ENCODE measurements at places on chromosomes 11 and 22. TPM values are rescaled to one million over a fixed set of nuclear protein-coding genes. Genes with fewer than 3 reads are reported as not detected.

DNA sequence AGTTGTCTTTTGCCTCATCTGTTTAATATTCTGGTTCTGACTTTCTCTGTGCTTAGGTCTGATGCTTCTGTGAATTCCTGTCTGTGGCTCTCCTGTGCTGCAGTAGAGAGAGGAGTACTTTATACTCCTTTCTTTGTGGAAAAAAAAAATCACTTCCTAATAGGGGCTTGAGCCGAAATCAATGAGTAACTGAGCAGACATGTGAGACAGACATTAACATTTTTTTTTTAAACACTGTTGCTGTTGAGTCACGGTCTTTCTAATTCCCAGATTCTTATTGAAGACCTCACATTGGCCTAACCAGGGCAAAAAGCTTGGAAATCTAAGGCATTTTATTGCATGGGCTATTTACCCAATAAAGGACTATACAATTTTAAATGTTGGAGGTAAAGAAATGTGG is 86.1 kb downstream of the GRM5 start:
- DNase-seq, result no peak

- DNase-seq, result no peak
These were observed 16.4 kb upstream of the CSRP3 start for GRCh38 chr11:19218216-19218615.

DNA sequence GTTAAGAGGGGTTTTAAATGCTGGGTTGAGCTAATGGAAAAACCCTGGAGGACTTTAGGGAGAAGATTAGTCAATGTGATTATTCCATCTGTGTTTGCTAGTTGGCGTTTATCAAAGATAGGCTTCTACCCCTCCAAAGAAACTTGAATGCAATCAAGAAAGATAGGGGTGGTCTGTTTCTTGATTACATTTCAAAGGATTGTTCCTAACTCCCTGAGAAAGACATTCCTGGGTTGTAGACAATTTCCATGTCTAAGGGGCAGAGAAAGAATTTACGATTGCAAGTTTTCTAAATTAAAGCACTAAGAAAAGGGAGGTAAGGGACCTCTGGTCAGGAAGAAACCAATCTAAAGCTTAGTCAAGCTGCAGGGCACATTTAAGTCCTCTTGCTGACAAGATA is 2268.7 kb downstream of the LRRC4C start:
- no peak for DNase-seq

- DNase-seq, result no peak
These were observed 862 bp downstream of the GGA1 start for GRCh38 chr22:37609240-37610152.

The GRIK4 gene
- total RNA-seq, result 0.16 TPM

DNA sequence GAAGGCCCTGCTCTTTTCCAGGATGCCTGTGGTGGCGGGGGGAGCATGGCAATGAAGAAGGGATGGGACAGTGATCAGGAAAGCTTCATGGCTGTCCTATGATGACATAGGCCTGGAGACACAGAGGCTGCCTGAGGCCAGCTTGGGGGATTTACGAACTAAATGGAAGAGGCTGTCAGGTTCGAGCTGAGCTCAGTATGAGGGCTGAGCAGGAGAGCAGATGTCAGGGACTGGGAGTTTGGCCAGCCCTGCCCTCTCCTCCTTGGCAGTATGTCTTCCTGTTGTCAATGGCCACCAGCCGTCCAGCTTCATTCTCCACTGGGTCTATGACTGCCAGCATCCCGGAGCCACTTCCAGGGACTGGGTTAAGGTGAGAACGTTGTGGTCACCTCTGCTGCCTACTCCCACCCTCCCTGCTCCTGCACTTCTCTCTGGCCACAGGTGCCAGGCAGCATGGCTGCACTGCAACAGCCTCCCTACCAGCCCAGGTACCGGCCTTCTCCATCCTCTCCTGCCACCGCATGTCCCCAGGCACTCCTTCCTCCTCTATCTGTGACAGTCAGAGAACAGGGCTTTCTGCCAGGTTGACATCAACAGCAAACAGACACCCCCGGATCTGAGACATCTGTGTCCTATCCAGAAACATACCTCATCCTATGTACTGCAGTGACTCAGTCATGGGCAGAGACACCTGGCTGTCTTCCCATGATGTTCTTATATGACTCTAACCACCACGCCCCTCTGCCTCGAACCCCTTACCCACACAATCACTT is 75.1 kb downstream of the KIRREL3 start:
- DNase-seq, result no peak

- DNase-seq, result no peak
These were observed 14.0 kb downstream of the RGL4 start for GRCh38 chr22:23704829-23705228.

- DNase-seq, result no peak
These were observed 15.1 kb upstream of the CEP295 start for GRCh38 chr11:93646399-93646798.

DNA sequence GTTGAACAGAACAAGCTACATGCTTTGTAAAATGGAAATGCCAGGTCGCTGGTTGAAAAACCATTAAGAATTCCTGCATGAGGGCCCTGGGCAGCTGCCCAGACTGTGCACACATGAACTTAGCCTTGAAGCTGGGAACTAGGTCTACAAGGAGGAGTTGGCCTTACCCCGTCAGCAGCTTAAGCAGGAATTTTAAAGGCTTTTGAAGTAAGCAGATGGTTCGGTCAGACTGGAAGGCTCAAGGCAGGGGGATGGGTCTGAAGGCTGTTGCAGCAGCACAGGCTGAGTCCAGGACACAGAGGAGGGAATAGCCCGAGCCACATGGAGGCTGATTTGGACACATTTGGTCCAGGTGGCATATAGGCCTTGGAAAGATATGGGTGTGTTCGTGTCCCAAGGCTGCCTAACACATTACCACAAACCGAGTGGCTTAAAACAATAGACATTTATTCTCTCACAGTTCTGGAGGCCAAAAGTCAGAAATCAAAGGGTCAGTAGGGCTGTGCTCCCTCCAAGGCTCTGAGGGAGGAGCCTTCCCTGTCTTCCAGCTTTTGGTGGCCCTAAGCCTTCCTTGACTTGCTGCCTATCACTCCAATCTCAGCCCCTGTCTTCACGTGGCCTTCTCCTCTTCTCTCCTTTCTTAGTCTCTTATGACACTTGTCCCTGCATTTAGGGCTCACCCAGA is 11.6 kb downstream of the LIF start:
- DNase-seq, result no peak

The PANX3 gene
- not detected for total RNA-seq

DNA sequence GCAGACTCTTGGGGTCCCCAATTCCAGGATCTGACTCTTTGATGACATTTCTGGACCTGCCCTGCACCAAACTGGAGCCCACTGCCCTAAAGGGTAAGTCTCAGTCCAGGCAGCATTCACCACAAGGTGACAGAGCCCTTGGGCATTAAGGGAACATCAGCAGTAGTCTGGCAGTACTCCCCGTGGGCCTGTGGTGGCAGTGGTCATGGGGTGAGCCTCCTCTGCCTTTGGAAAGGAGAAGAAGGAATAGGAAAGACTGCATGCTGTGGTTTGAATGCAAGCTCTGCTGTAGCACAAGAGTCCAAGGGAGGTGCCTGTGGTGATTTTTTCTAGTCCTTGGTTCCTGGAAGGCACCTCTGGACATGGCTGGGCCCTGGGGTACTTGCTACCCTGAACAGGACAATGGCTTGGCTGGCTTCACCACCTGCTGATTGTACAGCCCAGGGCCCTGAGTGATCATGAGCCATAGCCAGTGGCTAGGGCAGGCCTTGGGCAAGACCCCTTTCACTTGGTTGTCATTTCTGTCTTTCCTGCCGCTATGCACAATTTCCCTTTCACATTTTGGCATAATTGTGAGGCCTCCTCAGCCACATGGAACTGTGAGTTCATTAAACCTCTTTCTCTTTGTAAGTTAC is 160.7 kb upstream of the GRIA4 start:
- DNase-seq, result no peak

The OR10A2 gene
- total RNA-seq, result not detected

The HMOX1 gene
- total RNA-seq, result 2.0 TPM

GRCh38 chr22:40436505-40437431 is 66.4 kb downstream of the SGSM3 start:
- DNase-seq, result no peak

DNA sequence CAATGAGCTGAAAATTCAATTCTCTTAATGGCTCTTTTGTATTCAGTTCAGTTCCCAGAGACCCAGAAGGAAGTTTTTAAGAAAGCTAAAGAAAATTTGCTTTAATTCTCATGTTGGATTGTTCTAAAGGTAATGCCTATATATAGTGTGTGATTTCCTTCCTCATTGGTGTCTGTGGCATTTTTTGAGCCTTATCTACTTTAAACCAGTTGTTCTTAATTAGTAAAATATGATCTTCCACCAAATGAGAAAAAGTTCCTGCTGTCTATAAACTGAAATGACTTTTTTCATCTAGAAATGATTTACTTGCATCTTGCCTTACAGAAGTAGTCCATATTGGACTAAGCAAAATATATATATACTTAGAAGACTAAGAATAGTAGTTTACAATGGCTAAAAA is 622.1 kb upstream of the KIRREL3 start:
- no peak for DNase-seq

GRCh38 chr22:47209040-47209514 is 446.6 kb downstream of the TBC1D22A start:
- no peak for DNase-seq

DNA sequence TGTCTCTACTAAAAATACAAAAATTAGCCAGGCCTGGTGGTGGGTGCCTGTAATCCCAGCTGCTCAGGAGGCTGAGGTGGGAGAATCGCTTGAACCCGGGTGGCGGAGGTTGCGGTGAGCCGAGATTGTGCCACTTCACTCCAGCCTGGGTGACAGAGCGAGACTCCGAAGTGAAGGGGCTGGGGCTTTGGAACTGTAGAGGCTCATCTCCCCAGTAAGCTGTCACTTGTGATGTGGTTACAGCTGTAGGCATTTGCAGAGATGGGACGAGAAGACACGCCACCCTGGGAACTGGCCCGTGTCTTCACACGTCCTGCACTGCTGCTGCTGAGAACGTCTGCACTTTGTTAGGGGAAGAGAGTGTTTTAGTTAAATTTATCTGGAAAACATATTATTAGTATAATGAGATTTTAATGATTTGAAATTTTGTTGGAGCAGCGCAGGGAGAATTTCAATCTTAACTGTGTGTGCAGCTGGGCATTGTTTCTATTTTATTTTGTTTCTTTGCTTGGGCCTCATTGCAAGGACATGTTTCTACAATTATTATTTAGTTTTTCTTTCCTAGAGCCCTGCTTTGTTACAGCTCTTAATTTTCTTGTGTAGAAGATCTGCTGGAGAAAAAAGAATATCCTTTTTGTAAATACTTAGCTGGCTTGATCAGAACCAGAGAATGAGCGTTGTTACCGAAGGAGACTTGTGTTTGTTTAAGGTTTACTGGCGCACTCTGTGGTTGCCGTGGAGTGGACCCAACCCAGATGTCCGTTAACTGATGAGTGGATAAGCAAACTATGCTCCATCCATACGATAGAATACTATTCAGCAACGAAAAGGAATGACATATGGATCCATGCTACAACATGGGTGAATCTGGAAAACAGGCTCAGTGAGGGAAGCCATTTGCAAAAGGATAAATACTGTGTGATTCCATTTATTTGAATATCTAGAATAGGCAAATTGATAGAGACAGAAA is 18.4 kb downstream of the PARVB start:
- no peak for DNase-seq

DNA sequence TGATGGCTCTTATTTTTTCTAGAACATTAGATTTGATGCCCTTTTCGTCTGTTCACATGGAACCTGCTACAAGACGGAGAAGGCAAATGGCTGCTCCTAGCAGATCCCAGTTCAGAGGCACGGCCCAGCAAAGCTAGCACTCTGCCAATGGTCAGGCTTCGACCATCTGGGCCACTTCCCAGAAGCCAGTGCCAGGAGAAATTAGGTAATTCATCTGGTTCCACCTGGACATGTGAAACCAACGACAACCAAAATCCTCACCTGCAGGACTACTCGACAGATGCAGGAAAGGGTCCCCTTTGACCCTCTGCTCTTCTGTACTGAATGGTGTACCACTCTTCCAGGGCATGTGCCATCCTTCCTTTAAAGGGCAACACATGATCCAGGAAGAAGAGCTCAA is 25.4 kb downstream of the MICAL3 start:
- DNase-seq, result no peak

DNA sequence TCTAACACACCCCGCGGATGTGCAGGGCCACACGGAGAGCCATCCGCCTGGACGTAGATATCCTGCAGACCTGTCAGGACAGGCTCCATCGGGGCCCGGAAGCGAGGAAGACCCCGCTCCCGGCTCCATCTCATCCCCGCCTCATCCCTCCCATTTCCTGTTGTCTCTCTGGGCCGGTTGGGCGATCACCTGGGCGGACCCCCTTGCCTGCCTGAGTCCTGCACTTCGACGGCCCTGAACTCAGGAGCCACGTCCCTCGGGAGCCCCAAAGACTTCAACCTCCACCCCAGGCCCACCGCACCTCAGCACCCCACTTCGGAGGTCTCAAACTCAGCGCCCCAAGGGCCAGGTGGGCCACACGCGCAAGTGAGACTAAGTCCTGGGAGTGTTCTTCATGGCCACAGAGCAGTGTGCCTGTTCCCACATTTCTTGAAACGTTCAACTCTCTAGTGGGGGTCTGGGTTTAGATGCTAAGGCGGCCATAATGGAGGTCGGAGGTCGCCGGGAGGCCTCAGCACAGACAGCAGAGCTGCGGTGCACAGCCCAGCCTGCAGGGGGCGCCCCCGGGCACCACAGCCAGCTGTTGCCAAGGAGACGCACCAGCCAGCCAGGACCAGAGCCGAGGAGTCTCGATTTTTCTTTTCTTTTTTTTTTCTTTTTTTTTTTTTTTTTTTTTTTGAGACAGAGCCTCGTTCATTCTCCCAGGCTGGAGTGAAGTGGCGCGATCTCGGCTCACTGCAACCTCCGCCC is 26.0 kb upstream of the FADD start:
- peak; percentile 33 for DNase-seq

DNA sequence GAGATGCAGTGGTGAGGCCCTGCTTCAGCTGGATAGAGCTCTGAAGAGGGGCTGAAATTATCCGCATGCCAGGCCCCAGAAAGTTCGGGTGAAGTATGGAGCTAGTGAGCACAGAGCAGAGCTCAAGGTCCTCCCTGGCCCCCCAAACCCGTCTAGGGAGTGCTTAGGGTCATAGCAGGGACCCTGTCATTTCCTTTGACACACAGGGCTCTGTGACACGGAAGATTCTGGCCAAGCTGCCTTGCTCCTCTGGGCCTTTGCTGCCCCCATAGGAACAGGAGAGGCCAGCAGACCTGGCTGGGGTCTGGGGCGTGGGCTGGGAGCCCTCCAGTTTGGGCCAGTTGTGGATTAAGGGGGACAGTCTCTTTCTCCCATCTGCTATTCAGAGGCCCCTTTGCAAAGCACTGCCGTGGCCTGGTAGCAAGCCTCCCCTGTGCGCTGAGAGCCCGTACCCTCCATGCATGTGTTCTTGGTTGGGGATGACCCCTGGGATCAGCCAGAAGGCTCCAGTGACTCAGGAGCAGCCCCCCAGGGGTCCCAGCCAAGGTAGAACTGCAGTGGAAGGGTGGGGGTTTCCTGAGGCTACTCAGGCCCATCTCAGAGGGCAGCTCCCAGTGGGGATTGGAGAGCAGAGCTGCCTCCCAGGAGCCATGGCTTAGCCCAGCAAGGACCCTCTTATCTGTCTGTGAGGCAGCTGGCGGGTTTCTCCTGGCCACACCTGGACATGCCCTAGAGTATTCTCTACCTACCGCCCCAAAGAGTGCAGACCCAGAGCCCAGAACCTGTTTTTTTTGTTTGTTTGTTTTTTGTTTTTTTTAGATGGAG is 42.3 kb downstream of the RNF141 start:
- DNase-seq, result no peak

- DNase-seq, result no peak
These were observed 31.8 kb upstream of the FCHSD2 start for GRCh38 chr11:73173755-73174494.

The MEI1 gene
- 22.3 TPM for total RNA-seq

All from activated T-helper 1 cell treated with anti-CD3 and anti-CD28 coated beads, Interleukin-12 subunit alpha, Interleukin-12 subunit beta, Interleukin-2, Interleukin-4 antibody, amounts not matched to agents 30 ng/mL and 10 ng/mL and 1 ng/mL, durations not matched to agents 14 hours and 24 hours and 36 hours (primary cell).